ENCODE measurements at places on chromosomes 2 and 18. TPM values are rescaled to one million over a fixed set of nuclear protein-coding genes. Genes with fewer than 3 reads are reported as not detected.

The SH2D6 gene
- not detected for total RNA-seq

The SERPINB7 gene
- total RNA-seq = not detected

The LIMS4 gene
- total RNA-seq = 22.4 TPM

The C2orf66 gene
- total RNA-seq = 0.30 TPM

The OR6B2 gene
- total RNA-seq = not detected

The IL1R2 gene
- 3.3 TPM for total RNA-seq

The CYRIA gene
- total RNA-seq = 24.9 TPM

The CTAGE1 gene
- not detected for total RNA-seq

The GPR45 gene
- total RNA-seq = not detected

The PDIA6 gene
- 118 TPM for total RNA-seq

The TUBA3E gene
- total RNA-seq = not detected

The MYO5B gene
- 4.5 TPM for total RNA-seq

The RAB10 gene
- 90.5 TPM for total RNA-seq

The SLC23A3 gene
- 7.3 TPM for total RNA-seq

The TUBB8B gene
- not detected for total RNA-seq

The EVX2 gene
- total RNA-seq = not detected

The MAPRE3 gene
- 16.1 TPM for total RNA-seq

The PAX8 gene
- 0.45 TPM for total RNA-seq

- no peak for DNase-seq
Measured at GRCh38 chr2:145751629-145752028, 1231.7 kb upstream of the ZEB2 start.

- DNase-seq = no peak
Measured at GRCh38 chr18:57816208-57816954, 13.3 kb upstream of the ATP8B1 start.

- DNase-seq = no peak
Measured at GRCh38 chr2:172279813-172280212, 147.6 kb upstream of the ITGA6 start.

- DNase-seq = no peak
Measured at GRCh38 chr2:164430166-164430783, 191.0 kb downstream of the GRB14 start.

- DNase-seq = no peak
Measured at GRCh38 chr2:64348386-64349130, 105.4 kb upstream of the LGALSL start.

DNA sequence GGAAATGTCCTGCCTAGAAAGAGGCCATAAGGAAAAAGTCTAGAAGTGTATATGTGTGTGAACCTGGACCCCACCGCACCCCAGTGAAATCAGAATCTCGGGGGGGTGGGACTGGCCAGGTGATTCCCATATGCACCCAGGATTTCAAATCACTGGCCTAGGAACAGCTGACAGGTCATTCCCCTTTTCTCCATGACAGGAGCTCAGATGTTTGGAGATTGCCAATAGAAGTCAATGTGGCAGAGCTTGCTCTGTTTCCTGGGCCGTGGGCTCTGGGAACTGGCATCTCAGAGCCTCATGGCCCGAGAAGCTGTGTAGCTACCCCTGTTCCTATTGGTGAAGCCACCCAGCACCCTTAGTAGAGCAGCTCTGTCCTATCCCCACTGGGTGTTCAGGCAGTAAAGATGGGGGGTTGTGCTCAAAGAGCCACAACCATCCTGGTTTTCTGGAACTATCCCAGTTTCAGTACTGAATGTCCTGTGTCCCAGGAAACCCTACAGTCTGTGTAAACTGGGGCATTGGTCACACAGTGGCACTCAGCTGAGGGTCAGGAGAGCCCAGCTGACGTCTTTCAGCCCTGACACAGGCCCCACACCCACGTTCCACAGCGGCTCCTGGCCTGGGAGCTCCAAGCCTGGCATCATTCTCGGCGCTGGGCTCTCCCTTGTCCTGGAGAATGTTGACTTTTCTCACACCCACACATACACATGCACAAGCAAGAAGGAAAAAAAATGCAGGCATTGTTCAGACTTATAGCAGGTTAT, 18.9 kb downstream of the GNLY start:
- peak; percentile 87 for DNase-seq

DNA sequence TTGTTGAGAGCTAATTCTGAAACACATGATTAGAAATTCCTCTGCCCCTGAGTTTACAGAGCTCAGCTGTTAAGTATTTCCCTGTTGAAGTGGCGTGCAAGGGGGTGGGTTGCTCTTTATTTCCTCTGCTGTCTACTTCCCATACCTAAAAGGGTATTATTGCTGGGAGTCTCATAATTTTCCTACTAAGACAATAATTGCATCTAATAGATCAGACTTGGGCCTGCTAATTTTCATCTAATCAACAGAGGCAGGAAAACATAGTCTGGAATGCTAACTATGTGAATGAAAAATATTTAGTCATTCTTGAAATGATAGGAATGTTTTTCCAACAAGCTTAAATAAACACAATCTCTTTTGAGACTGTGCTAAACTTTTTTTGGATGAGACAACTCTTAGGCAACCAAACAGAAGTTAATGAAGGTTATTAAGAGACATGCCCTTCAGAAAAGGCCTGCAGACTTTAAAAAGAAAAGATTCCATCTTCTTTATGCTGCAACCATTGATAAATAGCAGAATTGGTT, 111.4 kb downstream of the FEZ2 start:
- no peak for DNase-seq

GRCh38 chr2:58410549-58410948, 169.4 kb upstream of the FANCL start:
- DNase-seq = no peak

DNA sequence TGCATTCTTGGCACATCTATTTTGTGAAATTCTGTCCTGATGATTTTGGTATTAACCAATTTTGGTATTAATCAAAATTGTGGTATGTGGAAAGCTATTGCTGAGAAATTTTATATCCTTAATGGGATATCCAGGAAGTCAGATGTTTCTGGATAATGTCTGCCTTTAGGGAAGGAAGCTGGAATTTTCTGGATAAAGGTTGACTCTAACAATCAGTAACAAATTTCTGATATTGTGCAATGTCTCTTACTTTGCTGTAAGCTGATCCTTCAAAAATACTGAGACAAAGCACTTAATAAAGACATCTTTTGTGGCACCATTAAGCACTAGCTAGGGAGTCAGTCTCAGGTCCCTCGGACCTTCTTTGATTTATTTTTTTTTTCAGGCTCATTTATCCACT, 100.8 kb upstream of the UGP2 start:
- no peak for DNase-seq

DNA sequence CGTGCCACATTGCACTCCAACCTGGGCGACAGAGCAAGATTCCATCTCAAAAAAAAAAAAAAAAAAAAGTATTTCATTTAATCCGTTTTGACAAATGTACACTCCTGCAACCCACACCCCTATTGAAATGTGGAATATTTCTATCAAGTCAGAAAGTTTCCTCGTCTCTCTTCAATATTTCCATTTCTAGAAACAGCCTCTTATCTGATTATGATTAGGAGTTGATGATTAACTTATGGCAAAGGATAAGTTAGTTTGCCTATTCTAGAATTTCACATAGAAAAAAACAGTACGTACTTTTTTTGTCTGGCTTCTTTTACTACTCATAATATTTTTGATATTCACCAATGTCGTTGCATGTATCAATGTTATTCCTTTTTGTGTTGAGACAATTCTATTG, 107.1 kb upstream of the DNMT3A start:
- DNase-seq = no peak

- no peak for DNase-seq
Measured at GRCh38 chr2:62334440-62335058, 138.6 kb downstream of the B3GNT2 start.

DNA sequence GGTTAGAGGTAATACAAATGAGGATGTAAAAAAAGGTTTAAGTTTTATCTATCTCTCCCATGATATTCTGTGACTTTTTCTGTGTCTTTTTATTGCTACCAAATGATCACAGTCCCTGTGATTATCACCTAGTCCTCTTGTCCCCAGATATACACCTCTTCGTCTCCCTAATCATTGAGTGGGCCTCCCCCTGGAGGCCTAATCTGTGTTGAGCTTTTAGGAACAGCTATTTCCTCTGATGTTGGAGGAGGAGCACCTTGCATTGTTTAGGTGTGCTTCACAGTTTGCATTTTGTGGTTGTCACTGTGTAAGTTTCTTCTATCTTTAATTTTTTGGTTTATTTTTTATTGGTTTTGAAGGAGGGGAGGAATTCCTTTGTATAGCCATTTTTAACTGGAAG, 33.3 kb downstream of the CCDC85A start:
- DNase-seq = no peak

GRCh38 chr2:86022661-86023365, 82.9 kb downstream of the POLR1A start:
- DNase-seq = peak; percentile 23

DNA sequence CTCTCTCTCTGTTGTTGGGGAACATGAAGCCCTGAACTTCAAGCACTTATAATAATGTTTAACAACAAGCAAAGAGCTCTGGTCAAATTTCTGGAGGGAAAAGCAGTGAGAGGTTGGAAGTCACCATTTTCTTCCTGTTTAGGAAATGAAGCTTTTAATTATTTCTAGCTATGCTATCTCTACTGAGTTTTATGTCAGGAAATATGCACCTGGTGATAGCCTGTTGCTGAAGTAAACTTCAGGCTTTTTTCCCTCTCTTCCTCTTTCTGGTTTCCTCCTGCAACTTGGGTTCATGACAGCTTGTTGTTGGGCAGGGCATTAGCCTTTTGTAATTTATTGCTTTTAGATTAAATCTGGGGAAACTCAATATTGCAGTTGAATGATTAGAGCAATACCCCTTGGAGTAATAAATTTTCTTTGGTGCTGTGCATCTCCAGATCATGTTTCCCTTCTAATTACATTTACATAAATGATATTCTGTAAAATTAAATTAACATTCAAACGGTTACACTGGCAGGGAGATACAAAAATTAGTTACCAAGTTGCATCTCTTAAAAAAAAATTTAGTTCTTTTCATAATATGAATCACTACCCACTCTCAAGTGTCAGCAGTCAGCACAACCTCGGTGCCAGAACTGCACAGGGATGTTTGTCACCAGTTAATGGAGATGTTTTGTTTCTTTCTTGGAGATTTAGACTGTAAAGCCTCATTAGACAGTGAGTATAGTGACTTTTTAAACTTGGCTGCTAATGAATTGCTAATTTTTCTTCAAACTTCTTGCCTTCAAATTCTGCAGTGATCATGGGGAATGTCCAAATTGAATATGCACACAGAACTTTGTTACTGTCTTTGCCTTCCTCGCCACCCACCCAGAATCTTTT, 466.6 kb upstream of the ETAA1 start:
- no peak for DNase-seq

GRCh38 chr2:124983595-124983994, 958.5 kb downstream of the CNTNAP5 start:
- no peak for DNase-seq

- no peak for DNase-seq
Measured at GRCh38 chr2:241924909-241925250, 55.4 kb downstream of the RTP5 start.

- no peak for DNase-seq
Measured at GRCh38 chr2:128782411-128783192, 463.9 kb upstream of the HS6ST1 start.

DNA sequence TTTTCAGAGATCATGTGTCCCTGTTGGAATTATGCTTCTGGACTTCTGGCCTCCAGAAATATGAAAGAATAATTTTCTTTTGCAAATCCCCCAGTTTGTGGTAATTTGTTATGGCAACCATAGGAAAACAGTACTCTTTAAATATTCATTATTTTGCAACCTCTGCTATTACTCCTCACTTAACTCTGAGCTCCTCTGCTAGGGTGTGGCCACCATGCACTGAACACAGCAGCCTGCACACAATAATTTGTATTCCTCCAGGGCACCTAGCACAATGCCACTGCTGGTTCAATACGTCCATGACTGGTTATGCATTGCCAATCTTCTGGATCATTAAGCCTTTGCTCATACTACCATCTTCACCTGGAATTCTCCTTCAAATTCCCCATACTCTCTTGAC, 232.0 kb downstream of the CNTNAP5 start:
- DNase-seq = no peak

- DNase-seq = no peak
Measured at GRCh38 chr2:231668981-231669380, 39.3 kb upstream of the PTMA start.

DNA sequence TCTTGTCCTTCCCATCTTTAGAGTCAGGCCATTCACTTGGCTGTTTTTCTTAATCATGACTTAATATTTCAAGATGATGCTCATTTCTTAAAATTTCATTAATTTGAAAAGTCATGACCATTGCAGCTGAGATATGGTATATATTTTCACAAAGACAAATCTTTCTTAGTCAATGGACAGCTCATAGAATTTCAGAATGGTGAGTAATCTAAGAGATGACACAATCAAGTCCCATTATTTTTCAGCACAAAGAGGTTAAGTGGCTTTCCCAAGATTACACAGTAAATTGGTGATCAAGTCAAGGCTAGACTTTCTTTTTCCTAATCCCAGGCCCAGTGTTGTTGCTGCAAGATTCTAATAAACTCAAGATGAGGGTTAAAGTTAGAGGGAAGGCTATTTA, 34.4 kb upstream of the NT5C1B start:
- DNase-seq = no peak

DNA sequence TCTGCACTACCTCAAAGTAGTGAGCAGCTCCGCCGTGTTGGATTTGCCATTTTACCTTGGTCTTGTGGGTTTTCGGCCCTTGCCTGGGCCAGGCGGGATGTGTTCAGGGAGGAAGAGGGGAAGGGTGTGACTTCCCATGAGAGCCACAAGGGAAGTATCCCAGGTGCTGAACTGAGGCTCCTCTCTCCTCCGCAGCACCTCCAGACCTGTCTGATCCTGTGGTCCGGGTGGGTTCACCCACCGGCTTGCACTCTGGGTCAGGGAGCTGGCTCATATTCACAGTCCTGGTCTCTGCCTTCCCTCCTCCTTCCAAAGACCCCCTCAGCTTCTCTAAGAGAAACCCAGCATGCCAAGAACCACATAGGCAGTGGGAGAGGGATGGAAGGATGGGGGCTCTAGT, 235.8 kb downstream of the SEPTIN10 start:
- DNase-seq = no peak

DNA sequence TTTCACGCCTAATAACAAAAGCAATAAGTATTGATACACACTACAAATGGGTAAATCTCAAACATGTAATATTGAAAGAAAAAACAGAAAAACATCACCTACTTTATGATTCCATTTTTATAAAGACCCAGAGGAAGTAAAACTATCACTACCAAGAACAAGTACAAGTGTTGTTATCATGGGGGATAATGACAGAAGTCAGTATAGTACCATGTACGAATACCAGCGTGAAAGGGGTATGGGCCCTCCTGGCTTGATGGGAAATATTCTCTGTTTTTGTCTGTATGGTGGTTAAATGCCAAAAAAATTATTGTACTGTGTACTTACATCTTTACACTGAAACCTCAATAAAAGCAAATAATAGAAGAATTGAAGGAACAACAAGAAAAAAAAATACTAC, 665.7 kb downstream of the TMEM182 start:
- DNase-seq = no peak

GRCh38 chr2:70124983-70125480, 37.8 kb downstream of the PCBP1 start:
- peak; percentile 84 for DNase-seq

Data from aorta (tissue), 5 donors.